Cerebellum (tissue), 4 donors: ENCODE measurements at places on chromosomes 3 and 15. TPM values are rescaled to one million over a fixed set of nuclear protein-coding genes. Genes with fewer than 3 reads are reported as not detected.

GRCh38 chr3:193822492-193823212 lies 229.6 kb downstream of the OPA1 start:
- no peak for DNase-seq

DNA sequence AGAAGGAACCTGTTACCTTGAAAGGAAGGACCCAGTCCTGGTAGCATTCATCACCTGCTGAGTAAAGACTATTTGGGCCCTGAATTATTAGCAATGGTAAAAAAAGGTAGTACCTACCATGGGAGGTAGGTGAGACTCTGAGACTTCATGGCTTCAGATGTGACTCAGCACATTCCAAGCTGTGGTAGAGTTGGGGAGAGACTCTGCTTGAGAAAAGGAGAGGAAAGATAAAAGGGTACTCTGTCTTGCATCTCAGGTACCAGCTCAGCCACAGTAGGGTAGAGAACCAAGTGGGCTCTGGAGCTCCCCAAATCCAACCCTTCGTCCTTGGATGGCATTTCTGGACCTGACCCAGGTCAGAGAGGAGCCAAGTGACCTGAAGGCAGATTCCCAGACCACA lies 430.4 kb downstream of the TBL1XR1 start:
- DNase-seq, result no peak

The CAMP gene
- not detected for total RNA-seq

GRCh38 chr15:79875213-79875612 lies 21.6 kb downstream of the MTHFS start:
- DNase-seq, result no peak

DNA sequence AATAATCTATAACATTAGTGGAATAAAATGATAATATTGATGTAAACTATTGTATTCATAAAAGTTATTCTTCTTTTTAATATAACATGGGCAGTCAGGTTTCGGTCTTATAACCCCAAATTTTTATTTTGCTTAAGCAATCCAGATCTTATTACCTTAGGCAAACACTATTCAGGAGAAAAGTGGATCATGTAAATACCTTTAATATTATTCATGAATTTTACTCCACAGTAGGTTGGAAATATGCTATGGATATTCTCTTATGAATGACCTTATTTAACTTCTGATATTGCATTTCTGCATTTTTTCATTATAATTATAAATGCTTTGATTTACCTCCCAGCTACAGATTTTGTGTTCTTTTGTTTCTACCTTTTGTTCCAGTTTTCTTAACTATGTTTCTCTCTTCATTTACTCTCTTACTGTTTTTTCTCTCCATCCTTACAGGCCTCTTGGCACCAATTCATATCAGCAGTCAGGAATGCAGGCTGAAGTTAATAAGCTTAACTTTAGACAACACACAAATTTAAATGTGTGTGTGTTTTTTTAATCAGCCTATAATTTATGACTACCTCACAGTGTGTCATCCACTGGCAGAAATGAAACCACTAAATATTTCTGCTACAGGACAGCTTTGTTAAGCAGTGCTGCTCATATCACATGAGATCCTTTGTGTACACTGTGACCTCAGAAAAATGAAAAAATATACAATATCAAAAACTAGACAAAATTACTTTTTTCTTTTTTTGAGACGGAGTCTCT lies 111.0 kb downstream of the NSUN3 start:
- DNase-seq, result no peak

GRCh38 chr3:188097791-188098190 lies 56.2 kb upstream of the LPP start:
- no peak for DNase-seq

DNA sequence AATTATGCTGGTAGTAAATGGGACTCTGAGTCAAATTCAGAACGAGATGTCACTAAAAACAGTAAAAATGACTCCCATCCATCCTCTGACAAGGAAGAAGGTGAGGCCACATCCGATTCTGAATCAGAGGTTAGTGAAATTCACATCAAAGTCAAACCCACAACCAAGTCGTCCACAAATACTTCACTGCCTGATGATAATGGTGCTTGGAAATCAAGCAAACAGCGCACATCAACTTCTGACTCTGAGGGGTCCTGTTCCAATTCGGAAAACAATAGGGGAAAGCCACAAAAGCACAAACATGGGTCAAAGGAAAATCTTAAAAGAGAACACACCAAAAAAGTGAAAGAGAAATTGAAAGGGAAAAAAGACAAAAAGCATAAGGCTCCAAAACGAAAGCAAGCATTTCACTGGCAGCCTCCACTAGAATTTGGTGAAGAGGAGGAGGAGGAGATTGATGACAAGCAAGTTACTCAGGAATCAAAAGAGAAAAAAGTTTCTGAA lies 15.1 kb upstream of the ZBTB47 start:
- DNase-seq, result no peak

- no peak for DNase-seq
Observed at GRCh38 chr3:72461787-72462186, 386.5 kb downstream of the SHQ1 start.

DNA sequence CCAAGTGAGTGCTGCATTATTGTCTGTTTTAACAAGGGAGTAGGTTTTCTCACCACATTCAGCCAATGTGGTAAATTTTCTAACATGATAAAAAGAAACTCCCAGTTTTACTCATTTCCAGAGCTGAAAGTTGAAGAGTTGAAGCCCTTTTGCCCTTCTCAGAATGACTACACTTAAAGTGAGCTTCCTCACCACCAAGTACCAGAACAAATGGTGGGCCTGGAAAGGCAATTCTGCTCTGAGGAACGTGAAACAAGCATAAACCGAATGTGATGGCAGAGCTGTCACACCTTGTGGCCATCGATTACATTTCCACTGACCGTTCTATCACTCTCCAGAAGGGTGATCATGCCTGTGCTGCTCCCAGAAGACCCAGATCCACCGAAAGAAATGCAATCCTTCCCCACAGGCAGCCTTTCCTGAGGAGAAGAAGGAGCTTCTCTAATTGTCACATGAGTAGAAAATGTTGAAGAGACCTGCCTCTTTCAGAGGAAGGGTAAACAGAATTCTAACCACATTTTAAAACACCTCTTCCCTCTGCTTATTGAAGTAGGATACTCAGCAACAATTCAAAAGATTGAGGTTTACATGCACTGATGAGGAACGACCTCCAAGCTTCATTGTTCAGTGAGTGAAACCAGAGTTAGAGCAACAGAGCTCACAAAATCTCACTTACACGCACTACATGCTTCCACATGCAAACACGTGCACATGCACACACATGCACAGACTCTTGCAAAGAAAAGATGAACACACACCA lies 21.4 kb upstream of the CCR9 start:
- DNase-seq, result no peak

The IGSF10 gene
- 3.9 TPM for total RNA-seq
